ENCODE measurements at places on chromosomes 7 and 10. TPM values are rescaled to one million over a fixed set of nuclear protein-coding genes. Genes with fewer than 3 reads are reported as not detected.
A peak's percentile ranks its signal among the peaks of the same experiment; 100 is the strongest.

GRCh38 chr10:113037218-113037617 is 87.2 kb downstream of the TCF7L2 start:
- H3K4me3 ChIP-seq = no peak overlapping the region
- H3K27me3 ChIP-seq = no peaks in the 10 kb centered on the region
- no peak overlapping the region for H3K27ac ChIP-seq

GRCh38 chr7:128770233-128770632 is 5.4 kb downstream of the OPN1SW start:
- H3K4me3 ChIP-seq = no peak overlapping the region
- H3K27me3 ChIP-seq = no peaks in the 10 kb centered on the region
- H3K27ac ChIP-seq = no peak overlapping the region
- no peaks in the 10 kb centered on the region for H3K4me1 ChIP-seq
- no peak for DNase-seq
- no peaks in the 10 kb centered on the region for H3K36me3 ChIP-seq

Gene ADRB1
- total RNA-seq = 0.19 TPM

- peak; percentile 88 for DNase-seq
- H3K27me3 ChIP-seq = no peaks in the 10 kb centered on the region
- peaks cover 11% of the 10 kb centered on the region for H3K4me1 ChIP-seq
- no peak overlapping the region for H3K27ac ChIP-seq
- H3K36me3 ChIP-seq = no peaks in the 10 kb centered on the region
Observed at GRCh38 chr7:26667514-26668133, 196.8 kb downstream of the SKAP2 start.

Gene ADAM8
- 4.3 TPM for total RNA-seq
